Brain microvascular endothelial cell (primary cell): ENCODE measurements at places on chromosomes 2 and 18.

DNA sequence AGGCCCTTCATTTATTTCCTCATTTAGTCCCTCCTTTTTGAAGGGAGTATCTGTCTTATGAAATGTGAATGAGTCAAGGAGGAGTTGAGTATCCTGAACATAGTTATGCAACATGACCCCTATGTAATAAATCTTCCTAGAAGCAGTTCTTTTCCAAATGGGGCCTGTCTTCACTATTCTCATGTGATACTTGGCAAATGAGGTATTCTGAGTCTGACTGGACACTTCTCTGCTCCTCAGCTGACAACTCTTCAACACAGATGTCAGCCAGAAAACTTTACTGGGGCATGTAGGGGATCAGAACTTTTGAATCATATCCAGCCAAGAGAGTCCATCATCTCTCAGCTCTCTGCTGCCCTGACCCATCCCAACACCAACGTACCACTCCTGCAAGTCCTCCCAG, 291.6 kb downstream of the ZNF385B start:
- DNase-seq = no peak

DNA sequence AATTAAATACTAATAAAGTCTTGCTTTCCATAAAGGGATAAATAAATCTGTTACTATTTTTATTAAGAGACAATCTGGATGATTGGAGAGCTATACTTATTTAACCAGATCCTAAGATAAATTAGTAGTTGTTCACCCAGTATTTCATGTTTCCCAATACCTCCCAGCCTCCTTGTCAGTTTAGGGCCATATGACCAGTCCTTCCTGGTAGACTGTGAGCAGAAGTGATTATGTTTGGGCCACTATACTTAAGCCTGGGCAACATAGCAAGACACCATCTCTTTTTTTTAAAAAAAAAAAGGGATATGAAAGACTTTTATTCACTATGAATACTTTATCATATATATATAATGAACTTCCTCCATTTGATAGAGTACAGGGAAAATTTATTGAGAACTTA, 48.8 kb upstream of the PPM1B start:
- DNase-seq = no peak

GRCh38 chr2:187749804-187750431, 195.7 kb upstream of the TFPI start:
- DNase-seq = no peak

GRCh38 chr18:58196881-58197872, 153.2 kb downstream of the NEDD4L start:
- DNase-seq = no peak

- no peak for DNase-seq
These were observed 48.0 kb upstream of the LPIN2 start for GRCh38 chr18:3060667-3061580.

DNA sequence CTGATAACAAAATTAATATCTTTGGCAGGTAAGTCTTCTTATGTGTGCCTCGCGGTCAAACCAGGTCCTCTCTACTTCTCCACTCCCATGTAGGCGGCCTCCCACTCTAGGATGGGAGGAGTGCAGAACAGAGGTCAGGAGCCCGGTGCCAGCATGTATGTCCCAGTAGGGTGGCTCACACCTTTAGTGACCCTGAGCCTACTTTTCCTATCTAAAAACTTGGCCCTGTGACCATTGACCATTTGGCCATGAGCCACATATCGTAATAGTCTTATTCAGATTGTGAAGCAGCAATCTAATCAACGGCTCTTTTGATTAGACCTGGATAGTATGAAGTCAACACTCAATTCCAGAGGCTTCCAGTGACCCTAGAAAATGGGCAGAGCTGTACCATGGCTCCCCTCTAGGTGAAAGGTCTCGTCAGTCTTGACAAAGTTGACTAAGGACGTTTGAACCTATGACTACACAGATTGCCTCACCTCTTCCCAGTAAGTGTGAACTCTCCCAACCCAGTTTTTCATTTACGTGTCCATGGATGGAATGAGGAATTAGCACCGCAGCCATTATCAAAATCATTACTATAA, 17.1 kb upstream of the FABP1 start:
- DNase-seq = no peak

DNA sequence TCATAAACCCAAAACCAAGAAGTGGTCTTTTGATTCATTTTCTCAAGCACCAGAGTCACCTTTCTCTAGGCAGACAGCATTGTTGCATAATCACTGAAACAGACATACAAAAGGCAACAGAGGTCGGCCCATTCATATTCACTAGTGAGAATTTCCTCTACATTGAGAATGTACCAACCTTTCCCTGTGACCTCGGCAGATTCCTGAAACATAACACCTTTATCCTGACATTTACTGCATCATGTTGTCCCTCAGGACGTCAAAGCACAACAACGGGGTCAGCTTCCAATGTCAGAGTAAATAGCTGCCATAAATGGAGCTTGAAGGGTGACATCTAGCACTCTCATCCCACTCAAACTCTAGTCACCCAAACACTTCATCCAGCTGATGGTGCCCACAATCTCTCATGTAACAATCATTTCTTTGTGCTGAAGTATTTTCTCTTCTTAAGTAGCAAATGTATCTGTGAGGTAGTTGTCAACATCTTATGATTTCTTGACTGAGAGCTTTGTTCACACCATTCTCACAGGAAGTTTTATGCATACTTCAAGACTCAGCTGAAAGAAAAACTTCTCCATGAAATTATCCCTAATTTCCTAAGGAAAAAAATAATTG, 802.6 kb upstream of the CHAC2 start:
- no peak for DNase-seq

DNA sequence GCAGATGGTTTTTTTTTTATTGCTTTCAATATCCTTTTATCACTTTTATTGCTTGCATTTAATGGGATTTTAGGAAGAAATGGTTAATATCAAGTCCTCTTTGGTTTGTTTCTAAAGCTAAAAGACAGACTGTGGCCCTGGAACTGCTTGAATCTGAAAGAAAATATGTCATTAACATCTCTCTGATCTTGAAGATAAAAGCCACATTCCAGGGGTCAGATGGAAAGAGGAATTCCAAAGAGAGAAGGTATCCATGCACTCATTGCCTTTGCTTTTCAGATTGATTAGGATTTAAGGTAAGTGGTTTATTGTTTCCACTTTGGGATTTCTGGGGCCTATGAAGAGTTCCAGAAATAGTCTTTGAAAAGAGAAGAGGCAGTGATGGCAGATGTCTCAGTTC, 54.1 kb downstream of the ARHGEF33 start:
- DNase-seq = no peak

- DNase-seq = no peak
These were observed 3.4 kb upstream of the HOXD4 start for GRCh38 chr2:176147800-176148496.

DNA sequence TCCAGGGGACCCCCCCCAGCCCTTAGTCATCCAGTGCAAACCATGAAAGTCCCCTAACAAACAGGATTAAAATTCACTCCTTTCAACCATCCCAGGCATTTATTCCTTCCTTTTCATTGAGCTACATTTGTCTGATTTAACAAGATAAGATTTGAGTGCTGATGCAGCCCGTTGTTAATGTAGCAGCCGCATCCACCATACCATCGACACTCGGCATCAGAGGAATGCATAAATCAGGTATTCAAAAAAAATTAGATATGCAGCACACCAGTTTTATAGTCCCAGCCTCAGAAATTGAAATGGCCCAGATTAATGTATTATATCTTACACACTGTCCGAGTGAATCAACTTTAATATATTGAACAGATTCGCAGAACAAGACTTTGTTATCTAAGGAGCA, 676.5 kb upstream of the FANCL start:
- DNase-seq = no peak

- no peak for DNase-seq
These were observed 46.0 kb upstream of the SERTAD2 start for GRCh38 chr2:64699712-64700111.

- no peak for DNase-seq
These were observed 49.7 kb upstream of the SIGLEC15 start for GRCh38 chr18:45775743-45776142.
